Ovary (tissue), 10 donors: ENCODE measurements at places on chromosomes 3 and 15. TPM values are rescaled to one million over a fixed set of nuclear protein-coding genes. Genes with fewer than 3 reads are reported as not detected.

GRCh38 chr3:71646971-71647370 is 63.4 kb upstream of the FOXP1 start:
- DNase-seq: no peak

GRCh38 chr3:53155760-53156159 is 5.2 kb upstream of the PRKCD start:
- DNase-seq: no peak

- no peak for DNase-seq
These were observed 254.6 kb upstream of the SOX14 start for GRCh38 chr3:137509354-137510045.

The RTP3 gene
- polyA plus RNA-seq: not detected

GRCh38 chr15:80590761-80591355 is 104.3 kb upstream of the ABHD17C start:
- no peak for DNase-seq

- DNase-seq: no peak
These were observed 100.7 kb downstream of the ANXA2 start for GRCh38 chr15:60297047-60297446.

DNA sequence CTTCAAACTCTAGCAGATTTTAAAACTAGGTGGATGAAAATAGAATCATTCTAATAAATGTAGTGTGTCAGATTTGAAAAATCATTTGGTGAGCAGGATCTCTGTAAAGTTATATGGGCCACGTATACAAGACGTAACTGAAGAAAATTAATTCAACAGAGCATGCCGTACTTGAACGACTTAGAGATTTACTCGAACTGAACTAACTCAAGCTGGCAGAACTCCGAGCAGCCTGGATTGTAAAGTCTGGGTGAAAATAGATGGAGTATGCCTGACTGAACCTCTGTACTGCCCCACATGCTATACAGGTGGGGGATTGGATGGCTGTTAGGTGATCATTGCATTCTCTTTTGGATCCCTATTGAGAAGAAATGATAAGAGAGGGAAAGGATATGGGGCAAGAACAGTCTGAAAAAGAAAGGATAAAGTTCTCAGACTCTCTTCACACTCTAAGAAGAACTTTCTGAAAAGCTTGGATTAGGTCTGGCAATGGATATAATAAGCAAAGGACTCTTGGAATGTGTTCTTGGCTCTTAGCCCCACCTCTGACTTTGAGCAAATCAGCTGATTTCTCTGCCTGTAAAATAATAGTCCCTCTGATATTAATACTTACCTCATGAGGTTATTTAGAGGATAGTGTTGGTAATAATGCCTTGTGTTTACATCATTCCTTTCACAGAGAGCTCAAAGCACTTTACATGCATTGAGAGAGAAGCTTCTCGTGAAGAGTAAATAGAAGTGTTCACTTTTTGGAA is 147.5 kb downstream of the FILIP1L start:
- no peak for DNase-seq

- no peak for DNase-seq
These were observed 7.4 kb upstream of the FNDC3B start for GRCh38 chr3:172031996-172032395.

- DNase-seq: no peak
These were observed 11.5 kb downstream of the GATA2 start for GRCh38 chr3:128481438-128481942.

The SERINC4 gene
- 0.39 TPM for polyA plus RNA-seq

DNA sequence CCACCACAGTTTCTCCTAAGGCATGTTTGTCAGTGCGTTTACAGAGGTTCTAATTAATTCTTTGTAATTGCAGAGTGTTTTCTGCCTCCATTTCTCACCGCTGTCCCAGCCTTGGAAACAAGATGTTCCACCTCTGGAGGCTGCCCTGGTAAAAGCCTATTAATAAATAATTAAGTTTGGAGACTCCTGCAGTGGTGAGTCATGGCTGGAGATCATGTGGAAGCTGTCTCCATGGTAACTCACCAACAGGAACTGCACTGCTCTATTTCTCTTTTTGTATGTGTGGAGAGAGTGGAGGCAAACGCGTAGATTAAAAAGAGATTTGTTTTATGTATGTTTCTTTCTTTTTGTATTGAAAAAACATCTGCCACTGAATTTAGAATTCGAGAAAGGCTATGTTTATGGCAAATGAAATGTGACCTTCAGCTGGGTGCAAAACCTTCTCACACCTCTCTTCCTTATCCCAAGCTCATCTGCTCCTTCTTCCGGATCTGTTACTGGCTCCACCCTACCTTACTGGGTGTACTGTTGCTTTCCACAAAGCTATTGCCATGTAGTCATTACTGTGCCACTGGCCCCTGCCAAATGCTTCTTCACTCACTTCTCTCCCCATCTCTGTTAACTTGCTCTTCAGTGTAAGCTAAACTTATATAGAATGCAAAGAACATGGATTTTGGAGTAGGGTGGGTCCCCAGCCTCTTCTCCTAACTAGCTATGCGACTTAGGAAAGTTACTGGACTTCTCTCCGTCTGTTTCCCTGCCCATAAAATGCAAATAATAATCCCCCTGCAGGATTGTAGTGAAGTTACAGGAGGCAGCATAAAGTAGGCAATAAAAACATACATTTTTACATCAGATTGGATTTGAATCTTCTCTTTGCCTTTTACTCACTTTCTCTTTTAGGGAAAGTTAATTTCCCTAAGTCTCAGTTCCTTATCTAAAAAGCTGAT is 778.5 kb downstream of the NTRK3 start:
- peak; percentile 34 for DNase-seq

DNA sequence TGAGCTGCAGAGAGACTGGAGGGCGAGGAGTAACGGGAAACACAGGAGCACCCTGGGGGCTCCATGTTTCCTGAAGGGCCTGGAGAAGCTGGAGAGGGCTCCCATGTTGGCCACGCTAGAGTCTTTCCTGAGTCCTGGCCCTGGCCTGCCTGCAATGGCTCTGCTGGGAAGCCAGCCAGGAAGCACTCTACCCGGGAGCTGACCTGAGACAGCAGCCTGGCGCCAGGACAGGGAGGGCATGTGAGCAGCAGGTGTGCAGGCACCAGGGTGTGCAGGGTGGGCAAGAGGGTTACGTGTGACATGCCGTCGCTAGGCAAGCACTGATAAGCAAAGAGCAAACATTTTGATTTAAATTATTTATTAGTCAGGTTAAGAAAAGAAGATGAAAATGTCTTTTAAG is 301.4 kb downstream of the OCA2 start:
- no peak for DNase-seq

The PPARG gene
- 41.4 TPM for polyA plus RNA-seq

The SMARCC1 gene
- 50.6 TPM for polyA plus RNA-seq

GRCh38 chr15:35080226-35080625 is 4.9 kb downstream of the NANOGP8 start:
- no peak for DNase-seq

The SKOR1 gene
- polyA plus RNA-seq: 0.05 TPM

The TUSC7 gene
- polyA plus RNA-seq: not detected

The SORD gene
- 4.3 TPM for polyA plus RNA-seq

- no peak for DNase-seq
These were observed 11.7 kb downstream of the ARHGEF26 start for GRCh38 chr3:154132777-154133375.

DNA sequence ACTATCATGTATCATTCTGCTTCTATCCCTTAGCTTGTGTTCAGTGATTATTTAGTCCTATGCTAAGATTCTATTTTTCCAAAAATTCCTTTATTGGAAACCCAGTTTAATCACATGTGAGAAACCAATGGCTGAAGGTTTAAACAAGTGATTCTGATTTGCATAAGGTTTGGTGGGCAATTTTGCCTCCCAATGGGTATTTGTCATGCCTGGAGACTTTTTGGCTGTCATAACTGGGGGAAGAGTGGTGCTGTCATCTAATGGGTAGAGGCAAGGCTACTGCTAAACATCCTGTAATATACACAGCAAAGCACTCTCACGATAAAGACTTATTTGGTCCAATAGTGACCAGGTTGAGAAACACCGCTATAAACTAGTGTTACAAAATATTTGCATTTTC is 148.7 kb downstream of the ALCAM start:
- no peak for DNase-seq

DNA sequence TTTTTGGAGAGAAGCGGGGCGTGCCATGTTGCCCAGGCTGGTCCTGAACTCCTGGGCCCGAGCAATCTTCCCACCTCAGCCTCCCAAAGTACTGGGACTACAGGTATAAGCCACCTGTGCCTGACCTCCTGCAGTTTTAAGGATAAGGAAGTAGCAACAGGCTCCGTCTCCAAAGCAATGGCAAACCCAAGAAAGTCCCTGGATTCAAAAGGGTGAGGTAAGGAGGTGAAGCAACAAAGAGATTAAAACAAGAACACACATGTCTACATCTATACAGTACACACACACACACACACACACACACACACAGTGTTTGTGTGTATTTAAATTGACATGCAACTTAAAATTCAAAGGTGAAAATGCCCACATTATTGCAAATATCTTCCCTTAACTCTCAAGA is 58.9 kb downstream of the ABCC5 start:
- no peak for DNase-seq

GRCh38 chr3:30370681-30371271 is 235.6 kb upstream of the TGFBR2 start:
- no peak for DNase-seq

The HIGD2B gene
- polyA plus RNA-seq: not detected

The SEMA3F gene
- 8.3 TPM for polyA plus RNA-seq

GRCh38 chr3:47573190-47574172 is 5.2 kb downstream of the CSPG5 start:
- DNase-seq: no peak

GRCh38 chr3:143330296-143330868 is 210.8 kb downstream of the CHST2 start:
- DNase-seq: no peak

DNA sequence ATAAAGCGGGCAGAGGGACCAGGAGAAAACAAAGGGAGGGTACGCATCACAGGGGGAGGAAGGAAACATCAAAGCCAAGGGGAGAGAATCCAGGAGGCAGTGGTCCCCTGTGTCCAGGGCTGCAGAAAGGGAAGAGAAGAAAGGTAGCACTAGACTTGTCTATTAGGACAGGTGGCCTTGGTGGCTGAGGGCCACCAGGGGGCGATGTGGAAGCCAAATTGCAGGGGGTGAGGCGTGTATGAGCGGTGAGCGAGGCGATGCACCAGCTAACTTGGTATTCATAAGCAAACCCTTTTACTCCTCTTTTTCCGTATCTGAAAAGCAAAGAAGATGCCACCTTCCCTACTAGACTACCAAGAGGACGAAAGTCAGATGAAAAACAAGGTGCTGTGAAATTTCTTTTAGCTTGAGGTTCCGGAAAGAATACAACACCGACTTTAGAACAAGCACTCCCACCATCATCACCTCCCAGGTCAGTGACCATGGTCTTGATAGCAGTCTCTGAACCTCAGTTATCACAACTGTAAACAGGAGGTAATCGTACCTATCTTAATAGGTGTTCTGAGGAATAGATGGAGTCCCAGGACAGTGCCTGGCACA is 654.4 kb upstream of the ADAMTS9 start:
- DNase-seq: no peak

The SLC22A13 gene
- not detected for polyA plus RNA-seq

DNA sequence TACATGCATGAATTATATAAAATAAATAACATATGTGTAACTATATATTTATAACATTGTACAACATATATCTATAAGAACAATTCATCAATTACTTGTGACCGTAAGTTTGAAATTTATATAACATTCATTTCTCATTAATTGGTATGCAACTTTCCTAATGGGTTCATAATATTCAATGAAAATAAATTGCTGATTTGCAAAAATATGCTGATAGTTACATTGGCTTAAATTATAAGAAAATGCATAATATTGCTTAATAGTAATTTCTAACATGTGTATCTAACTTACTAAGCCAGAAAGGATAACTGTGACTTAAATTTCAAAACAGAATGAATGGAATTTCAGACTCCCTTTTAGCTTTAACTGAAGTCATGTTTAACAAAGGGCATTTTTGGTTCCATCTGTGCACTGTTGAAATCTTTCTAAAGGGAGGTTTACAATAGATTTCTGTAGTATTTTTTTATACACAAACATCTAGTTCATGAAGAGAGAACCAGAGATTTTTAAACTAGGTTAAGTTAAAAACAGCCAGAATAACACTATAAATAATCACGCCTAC is 310.9 kb downstream of the TBC1D5 start:
- DNase-seq: no peak

- no peak for DNase-seq
These were observed 156.3 kb upstream of the STRIT1 start for GRCh38 chr3:155449613-155450267.

DNA sequence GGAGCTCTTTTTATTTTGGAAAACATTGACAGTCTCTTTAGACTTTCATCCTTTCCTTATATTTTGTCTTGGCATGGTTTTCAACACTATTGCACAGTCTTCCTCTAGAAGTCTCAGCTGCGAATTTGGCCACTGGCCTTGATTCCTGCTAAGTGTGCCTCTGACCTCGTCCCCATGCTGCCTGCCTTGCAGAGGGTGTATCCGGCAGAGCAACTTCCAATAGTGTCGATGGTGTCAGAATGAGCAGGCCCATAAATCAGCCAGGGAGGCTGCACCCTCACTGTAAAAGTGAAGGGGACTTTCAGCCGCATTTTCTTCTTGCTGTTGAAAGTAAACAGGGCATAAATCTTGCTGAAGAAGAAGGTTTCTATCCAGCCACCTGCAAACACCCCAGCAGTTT is 336.7 kb upstream of the TRIM42 start:
- no peak for DNase-seq

The ITIH1 gene
- polyA plus RNA-seq: 0.45 TPM

The SSUH2 gene
- 0.80 TPM for polyA plus RNA-seq
